ENCODE measurements at places on chromosomes 2 and 18. TPM values are rescaled to one million over a fixed set of nuclear protein-coding genes. Genes with fewer than 3 reads are reported as not detected.

GRCh38 chr2:138359532-138359931, 142.0 kb upstream of the SPOPL start:
- H3K27me3 ChIP-seq = no peaks in the 10 kb centered on the region
- H3K4me3 ChIP-seq = no peak overlapping the region
- no peaks in the 10 kb centered on the region for H3K36me3 ChIP-seq
- H3K27ac ChIP-seq = no peak overlapping the region

DNA sequence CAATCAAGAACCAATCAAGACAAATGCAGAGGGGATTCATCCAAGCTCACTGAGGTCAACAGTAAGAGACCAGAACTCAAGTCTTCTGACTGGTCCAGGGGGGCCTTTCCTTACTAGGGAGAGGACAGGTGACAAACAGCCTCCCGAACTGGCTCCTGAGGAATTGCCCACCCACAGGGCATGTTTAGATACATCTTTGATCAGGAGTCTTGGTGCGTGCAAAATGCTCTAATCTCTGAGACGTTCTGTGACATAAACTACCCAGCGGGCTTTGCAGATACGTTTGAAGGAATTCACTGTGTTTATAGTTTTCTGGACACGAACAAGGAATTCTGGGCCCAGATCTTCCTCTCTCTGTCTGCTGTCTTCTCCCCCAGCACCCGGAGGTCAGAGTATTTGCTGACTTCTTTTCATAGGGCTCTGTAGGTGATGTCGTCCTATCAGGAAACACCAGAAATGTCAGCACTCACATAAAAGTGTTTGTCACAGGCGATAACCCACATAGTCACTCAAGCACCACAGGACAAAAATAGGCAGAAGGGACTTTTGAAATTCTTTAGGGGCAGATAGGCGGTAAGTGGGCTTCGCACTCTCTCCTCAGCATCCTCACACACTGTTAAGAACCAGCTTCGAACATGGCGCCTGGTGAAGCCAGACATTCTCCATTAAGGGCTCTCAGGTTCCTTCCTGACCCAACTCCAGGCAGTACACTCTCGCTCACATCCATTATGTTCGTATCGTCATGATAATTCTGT, 349.0 kb downstream of the CYRIA start:
- DNase-seq = no peak
- peaks cover 3% of the 10 kb centered on the region for H3K4me1 ChIP-seq
- no peak overlapping the region for H3K27ac ChIP-seq

DNA sequence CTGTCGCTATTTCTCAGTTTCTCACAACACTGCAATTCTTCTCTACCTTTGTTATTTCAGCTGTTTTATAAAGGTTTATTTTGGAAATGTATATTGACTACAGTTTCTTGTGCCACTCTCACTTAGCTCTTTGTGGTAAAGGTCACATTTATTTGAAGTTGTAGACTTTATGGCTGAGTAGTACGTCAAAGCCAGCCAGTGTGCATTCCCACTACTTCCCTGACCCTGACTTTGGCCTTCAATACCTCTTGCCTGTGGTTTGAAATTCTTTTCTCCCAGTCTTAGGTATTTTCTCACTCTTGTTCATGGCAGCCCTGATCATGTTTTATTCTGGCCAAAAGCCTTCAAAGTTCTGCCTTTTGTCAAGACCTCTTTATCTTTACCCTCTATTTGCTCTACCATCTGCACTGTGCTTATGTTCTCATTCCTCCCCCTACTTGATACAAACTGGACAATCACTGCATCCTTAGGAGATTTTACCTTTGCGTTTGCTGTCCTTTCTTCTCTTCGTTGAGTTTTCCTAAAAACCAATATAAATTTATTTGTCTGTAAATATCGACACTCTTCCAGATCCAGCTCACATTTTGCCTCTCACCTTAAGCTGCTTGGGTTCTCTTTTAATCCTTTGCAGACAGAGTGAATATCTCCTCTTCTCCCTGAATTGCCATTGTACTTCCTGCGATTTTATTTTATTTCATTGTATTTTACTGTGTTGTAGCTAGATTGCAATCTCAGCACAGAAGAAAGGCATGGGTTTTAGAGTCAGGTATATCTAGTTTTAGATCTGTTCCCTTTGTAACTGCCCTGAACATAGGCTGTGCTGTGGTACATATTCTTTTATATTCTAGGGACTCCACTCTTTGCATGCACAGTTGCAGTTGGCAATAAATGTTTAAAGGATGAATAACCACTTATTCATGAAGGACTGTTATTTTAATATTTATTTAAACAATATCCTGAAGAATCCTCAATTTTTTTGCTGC, 31.2 kb downstream of the GULP1 start:
- H3K4me3 ChIP-seq = no peak overlapping the region
- no peak for DNase-seq
- H3K4me1 ChIP-seq = peaks cover 8% of the 10 kb centered on the region
- no peak overlapping the region for H3K27ac ChIP-seq
- H3K36me3 ChIP-seq = no peaks in the 10 kb centered on the region

DNA sequence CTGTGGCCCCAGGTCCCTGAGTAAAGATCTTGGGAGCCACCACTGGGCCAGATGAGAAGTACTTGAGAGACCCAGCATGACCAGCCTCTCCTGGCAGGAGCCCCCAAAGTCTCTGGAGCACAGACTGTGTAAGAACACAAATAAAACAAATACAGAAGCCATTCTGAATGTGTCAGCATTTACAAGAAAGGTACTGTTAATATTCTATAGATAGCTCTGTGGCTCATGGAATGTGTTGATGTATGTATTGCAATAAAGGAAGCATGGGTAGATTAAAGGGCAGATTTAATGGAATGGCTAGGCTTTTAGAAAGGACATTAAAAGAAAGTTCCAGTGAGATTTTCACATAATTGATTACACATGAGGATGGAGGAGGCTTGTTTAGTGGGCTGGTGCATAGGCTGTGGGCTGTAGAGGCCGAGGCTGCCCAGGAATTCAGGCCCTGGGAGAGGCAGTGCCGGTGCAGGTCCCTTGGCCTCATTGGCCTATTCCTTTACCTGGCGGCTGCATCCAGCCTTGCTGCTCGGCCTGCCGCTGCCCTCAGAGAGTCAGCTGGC, 127.7 kb upstream of the DLX2 start:
- H3K4me1 ChIP-seq = peaks cover 10% of the 10 kb centered on the region
- no peak for DNase-seq
- H3K27ac ChIP-seq = no peak overlapping the region

GRCh38 chr2:224807153-224807964, 91.2 kb upstream of the CCDC195 start:
- H3K4me1 ChIP-seq = no peaks in the 10 kb centered on the region
- H3K27me3 ChIP-seq = no peaks in the 10 kb centered on the region
- H3K27ac ChIP-seq = no peak overlapping the region

GRCh38 chr18:3156325-3156640, 63.5 kb downstream of the MYOM1 start:
- no peaks in the 10 kb centered on the region for H3K4me1 ChIP-seq
- H3K36me3 ChIP-seq = no peaks in the 10 kb centered on the region
- no peak overlapping the region for H3K4me3 ChIP-seq
- no peak for DNase-seq

- peak within 1 kb of the TSS; percentile 95 for H3K4me3 ChIP-seq
- H3K4me1 ChIP-seq = peaks cover 3% of the 10 kb centered on the region
- peak within 1 kb of the TSS; percentile 97 for H3K27ac ChIP-seq
- DNase-seq = peak; percentile 95
- H3K36me3 ChIP-seq = peaks cover 14% of the 10 kb centered on the region
Observed at GRCh38 chr2:9630736-9631552, at the start of gene YWHAQ. YWHAQ (minus strand) TSS chr2:9630997; CDS start chr2:9630452, 545 bp downstream.

- H3K4me3 ChIP-seq = no peak overlapping the region
- H3K36me3 ChIP-seq = peaks cover 14% of the 10 kb centered on the region
- H3K4me1 ChIP-seq = no peaks in the 10 kb centered on the region
- DNase-seq = no peak
- no peaks in the 10 kb centered on the region for H3K27me3 ChIP-seq
Observed at GRCh38 chr2:222568865-222569264, 87.0 kb downstream of the FARSB start.

GRCh38 chr2:152627351-152627957, 89.8 kb downstream of the PRPF40A start:
- peaks cover 1% of the 10 kb centered on the region for H3K27me3 ChIP-seq
- H3K4me1 ChIP-seq = no peaks in the 10 kb centered on the region
- H3K4me3 ChIP-seq = no peak overlapping the region
- DNase-seq = no peak
- peaks cover 19% of the 10 kb centered on the region for H3K36me3 ChIP-seq
- no peak overlapping the region for H3K27ac ChIP-seq

Gene SCG2
- 0.77 TPM for total RNA-seq
